ENCODE measurements at places on chromosomes 6 and 20. TPM values are rescaled to one million over a fixed set of nuclear protein-coding genes. Genes with fewer than 3 reads are reported as not detected.

GRCh38 chr20:61355585-61355984 is 103.5 kb downstream of the CDH4 start:
- DNase-seq: no peak
- H3K4me3 ChIP-seq: no peak overlapping the region
- H3K27me3 ChIP-seq: peaks cover 90% of the 10 kb centered on the region

DNA sequence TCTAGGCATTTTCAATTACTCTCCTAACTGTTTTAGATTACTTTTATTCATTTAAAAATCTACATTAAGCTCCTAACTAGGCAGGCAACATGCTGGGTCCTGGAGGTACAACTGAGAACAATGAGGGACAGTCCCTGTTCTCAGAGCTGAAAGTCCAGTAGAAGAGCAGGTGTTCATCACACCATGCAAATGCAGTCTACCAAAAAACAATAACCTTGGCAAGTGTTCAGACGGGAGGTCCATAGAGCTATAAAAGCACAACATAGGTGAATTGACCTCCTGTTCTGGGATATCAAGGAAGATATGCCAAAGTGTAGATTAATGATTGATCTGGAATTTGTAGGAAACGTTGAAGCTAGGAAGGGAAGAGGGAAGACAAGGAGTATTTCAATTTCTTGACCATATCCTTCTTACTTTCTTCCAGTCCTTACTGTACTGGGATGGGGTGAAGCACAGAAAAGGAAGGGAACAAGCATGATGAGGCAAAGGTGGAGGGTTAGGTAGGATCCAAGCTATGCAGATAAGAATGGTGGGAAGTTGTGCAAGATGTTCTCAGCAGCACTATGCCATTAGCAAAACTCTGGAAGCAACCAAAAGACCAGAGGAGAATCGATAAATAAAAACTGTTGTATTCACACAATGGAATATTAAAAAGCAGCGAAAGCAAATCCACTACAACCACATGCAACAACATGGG is 485.7 kb upstream of the JARID2 start:
- H3K27me3 ChIP-seq: peaks cover 3% of the 10 kb centered on the region
- no peaks in the 10 kb centered on the region for H3K36me3 ChIP-seq
- no peak overlapping the region for H3K4me3 ChIP-seq
- H3K4me1 ChIP-seq: peaks cover 12% of the 10 kb centered on the region

DNA sequence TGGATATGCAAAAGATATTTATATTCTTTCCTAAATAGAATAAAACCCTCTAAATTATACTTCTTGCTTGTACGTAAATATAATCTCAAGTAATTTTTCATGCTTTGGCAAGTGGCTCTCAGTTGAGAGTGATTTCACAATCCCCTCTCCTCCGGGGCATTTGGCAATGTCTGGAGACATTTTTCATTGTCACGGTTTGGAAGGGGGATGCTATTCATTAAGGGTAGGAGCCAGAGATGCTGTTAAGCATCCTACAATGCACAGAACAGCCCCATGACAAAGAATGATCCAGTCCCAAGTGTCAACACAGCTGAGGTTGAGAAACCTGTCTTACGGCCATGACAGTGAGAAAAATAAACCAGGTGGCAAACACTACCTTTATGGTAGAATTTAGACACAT is 75.7 kb downstream of the AGPAT4 start:
- H3K4me3 ChIP-seq: no peak overlapping the region
- H3K36me3 ChIP-seq: peaks cover 4% of the 10 kb centered on the region
- no peak overlapping the region for H3K27ac ChIP-seq
- H3K27me3 ChIP-seq: no peaks in the 10 kb centered on the region
- peaks cover 3% of the 10 kb centered on the region for H3K4me1 ChIP-seq
- DNase-seq: no peak

DNA sequence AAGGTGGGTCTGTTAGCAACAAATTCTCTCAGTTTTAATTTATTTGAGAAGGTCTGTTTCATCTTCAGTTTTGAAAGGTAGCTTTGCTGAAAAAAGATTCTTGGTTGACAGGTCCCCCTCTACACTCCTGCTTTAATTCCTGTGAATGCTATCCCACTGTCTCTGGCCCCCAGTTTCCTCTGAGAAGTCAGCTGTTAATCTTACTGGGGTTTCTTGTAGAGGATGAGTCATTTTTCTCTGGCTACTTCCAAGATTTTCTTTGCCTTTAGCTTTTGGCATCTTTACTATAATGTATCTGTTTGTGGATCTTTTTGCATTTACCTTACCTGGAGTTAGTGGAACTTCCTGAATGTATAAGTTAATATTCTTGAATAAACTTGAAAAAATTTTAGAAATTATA is 122.7 kb downstream of the MMS22L start:
- no peaks in the 10 kb centered on the region for H3K27me3 ChIP-seq
- H3K4me1 ChIP-seq: no peaks in the 10 kb centered on the region

DNA sequence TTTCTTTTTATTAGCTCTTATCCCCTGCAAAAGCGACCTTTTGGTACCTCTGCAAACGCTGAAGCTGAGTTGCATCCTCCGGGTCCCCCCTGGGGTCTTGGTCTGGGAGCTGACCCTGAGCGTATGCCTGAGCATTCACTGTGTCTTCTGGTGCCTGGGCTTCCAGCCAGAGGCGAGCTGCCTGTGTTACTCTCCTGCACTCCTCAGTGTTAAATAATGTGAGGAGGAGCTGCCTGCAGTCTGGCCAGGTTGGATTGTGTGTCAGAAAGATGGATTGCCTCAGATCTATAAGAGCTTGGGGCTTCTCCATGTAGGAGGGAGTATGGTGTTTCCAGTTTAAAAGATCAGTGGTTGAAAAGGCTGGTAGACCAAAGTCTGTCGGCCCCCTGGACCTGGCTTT is 8.7 kb upstream of the GMPR start:
- peaks cover 11% of the 10 kb centered on the region for H3K4me1 ChIP-seq
- no peak overlapping the region for H3K27ac ChIP-seq
- H3K4me3 ChIP-seq: no peak overlapping the region
- H3K27me3 ChIP-seq: no peaks in the 10 kb centered on the region
- no peak for DNase-seq

DNA sequence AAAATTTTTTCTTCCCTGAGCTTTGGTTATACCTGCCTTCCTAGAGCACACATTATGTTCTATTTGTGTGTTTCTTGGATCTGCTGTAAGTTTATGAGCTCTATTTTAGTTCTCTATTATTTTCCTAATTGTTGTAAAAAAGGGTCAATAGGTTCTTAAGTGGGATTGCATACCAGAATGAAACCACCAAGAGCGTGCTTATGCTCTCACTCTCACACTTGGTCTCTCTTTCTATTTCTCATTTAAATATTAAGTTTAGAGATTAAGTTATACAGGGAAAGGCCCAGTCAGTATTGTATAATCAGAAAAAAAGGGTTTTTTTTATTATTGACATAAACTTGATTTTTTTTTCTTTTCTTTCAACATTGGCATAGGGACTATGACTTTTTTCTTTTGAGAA is 96.8 kb downstream of the RIMS1 start:
- H3K4me1 ChIP-seq: peaks cover 5% of the 10 kb centered on the region
- H3K36me3 ChIP-seq: no peaks in the 10 kb centered on the region
- H3K27ac ChIP-seq: no peak overlapping the region
- no peak overlapping the region for H3K4me3 ChIP-seq

- H3K4me1 ChIP-seq: peaks cover 16% of the 10 kb centered on the region
- DNase-seq: no peak
- H3K27ac ChIP-seq: no peak overlapping the region
- no peaks in the 10 kb centered on the region for H3K36me3 ChIP-seq
- peaks cover 19% of the 10 kb centered on the region for H3K27me3 ChIP-seq
These were observed 97.0 kb downstream of the KCNB1 start for GRCh38 chr20:49385465-49385864.

- no peak overlapping the region for H3K27ac ChIP-seq
- H3K4me1 ChIP-seq: peaks cover 3% of the 10 kb centered on the region
- H3K27me3 ChIP-seq: no peaks in the 10 kb centered on the region
- no peaks in the 10 kb centered on the region for H3K36me3 ChIP-seq
These were observed 140.8 kb downstream of the SLC16A10 start for GRCh38 chr6:111228094-111228493.

- peaks cover 45% of the 10 kb centered on the region for H3K36me3 ChIP-seq
- no peaks in the 10 kb centered on the region for H3K27me3 ChIP-seq
- DNase-seq: no peak
- H3K4me1 ChIP-seq: no peaks in the 10 kb centered on the region
These were observed 8.8 kb downstream of the TRIM27 start for GRCh38 chr6:28914941-28915340.

DNA sequence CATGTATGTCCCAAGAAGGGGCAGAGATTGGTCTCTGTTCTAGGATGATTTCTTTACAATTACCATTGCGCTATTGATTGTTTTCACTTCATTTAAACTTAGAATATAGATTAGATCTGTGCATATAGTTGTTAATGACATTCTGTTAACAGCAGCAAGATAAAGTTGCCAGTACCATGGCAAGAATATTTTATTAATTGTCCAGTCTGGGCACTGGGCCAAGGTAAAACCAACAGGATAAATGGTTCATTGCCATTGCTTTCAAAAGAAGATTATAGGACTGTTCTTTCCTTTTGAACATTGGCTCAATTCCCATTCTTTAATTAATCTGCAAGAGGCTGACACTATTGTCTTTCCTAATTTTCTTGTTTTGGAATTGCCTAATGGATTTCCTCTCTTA is 592.4 kb downstream of the RFPL4B start:
- no peak overlapping the region for H3K27ac ChIP-seq
- H3K36me3 ChIP-seq: no peaks in the 10 kb centered on the region
- peaks cover 27% of the 10 kb centered on the region for H3K4me1 ChIP-seq
- H3K4me3 ChIP-seq: no peak overlapping the region
- no peak for DNase-seq

- peaks cover 53% of the 10 kb centered on the region for H3K36me3 ChIP-seq
- no peak overlapping the region for H3K27ac ChIP-seq
- H3K4me1 ChIP-seq: no peaks in the 10 kb centered on the region
- no peaks in the 10 kb centered on the region for H3K27me3 ChIP-seq
- H3K4me3 ChIP-seq: no peak overlapping the region
These were observed 22.3 kb downstream of the TULP4 start for GRCh38 chr6:158334534-158334933.

DNA sequence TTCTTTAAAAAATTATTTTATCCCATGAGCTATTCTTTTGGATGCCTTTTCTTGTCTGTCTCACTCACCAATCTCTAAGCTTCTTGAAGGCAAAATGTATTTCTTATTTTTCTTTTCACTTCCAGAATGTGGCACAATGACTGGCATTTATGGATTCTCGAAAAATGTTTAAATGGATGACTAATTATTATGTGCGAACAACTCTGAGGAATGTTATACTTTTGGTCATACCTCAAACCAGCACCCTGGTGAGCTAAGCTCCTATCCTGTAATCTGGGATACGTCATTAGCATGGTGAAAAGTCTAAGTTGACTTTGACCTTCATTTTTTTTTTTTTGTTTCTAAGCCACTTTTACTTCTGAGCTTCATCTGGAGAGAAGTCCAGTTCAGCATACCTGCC is 214.0 kb upstream of the CEP162 start:
- no peak for DNase-seq
- H3K4me1 ChIP-seq: no peaks in the 10 kb centered on the region
- H3K4me3 ChIP-seq: no peak overlapping the region
- peaks cover 15% of the 10 kb centered on the region for H3K27me3 ChIP-seq
- H3K36me3 ChIP-seq: no peaks in the 10 kb centered on the region

GRCh38 chr6:63709148-63709547 is 73.5 kb downstream of the PHF3 start:
- no peaks in the 10 kb centered on the region for H3K4me1 ChIP-seq
- H3K27me3 ChIP-seq: no peaks in the 10 kb centered on the region
- DNase-seq: no peak
- peaks cover 60% of the 10 kb centered on the region for H3K36me3 ChIP-seq

- H3K4me3 ChIP-seq: no peak overlapping the region
- H3K4me1 ChIP-seq: no peaks in the 10 kb centered on the region
- H3K27me3 ChIP-seq: no peaks in the 10 kb centered on the region
- DNase-seq: no peak
- H3K36me3 ChIP-seq: peaks cover 2% of the 10 kb centered on the region
These were observed 193.7 kb downstream of the EYA2 start for GRCh38 chr20:47088335-47088734.

The RAMACL gene
- total RNA-seq: 0.79 TPM

The PTPRK gene
- 93.7 TPM for total RNA-seq

The RNF39 gene
- total RNA-seq: not detected

The SERINC3 gene
- 42.9 TPM for total RNA-seq

The KCNG1 gene
- total RNA-seq: 44.2 TPM

The RNF114 gene
- total RNA-seq: 54.5 TPM

The PDCD2 gene
- 63.4 TPM for total RNA-seq

Measured in mesothelial cell of epicardium (in vitro differentiated cells).